H7 (cell line): ENCODE measurements at places on chromosomes 13 and 19. TPM values are rescaled to one million over a fixed set of nuclear protein-coding genes. Genes with fewer than 3 reads are reported as not detected.

CRB3 gene
- total RNA-seq: 4.9 and 5.5 TPM in 2 replicates

DNMT1 gene
- total RNA-seq: 128 and 129 TPM in 2 replicates

GRCh38 chr19:36773223-36773579 is 594 bp upstream of the ZNF850 start:
- no peak for DNase-seq

DNA sequence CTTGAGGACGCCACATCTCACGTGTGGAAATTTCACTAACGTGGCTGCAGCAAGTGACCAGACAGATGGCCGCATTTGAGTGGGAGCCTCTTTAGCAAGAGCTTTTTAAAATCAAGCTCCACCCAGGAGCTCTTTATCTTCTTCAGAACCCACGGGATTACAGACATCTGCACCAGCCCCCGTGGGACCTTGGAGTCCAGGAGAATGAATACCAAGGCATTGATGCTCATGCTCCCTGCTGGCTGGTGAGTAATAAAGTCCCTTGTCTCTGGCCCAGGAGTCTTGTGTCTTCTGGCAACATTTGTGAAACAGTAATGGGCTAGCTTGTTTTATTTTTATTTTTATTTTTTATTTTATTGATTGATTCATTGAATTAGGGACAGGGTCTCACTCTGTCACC is 64.4 kb downstream of the TRPM4 start:
- no peak for DNase-seq

DNA sequence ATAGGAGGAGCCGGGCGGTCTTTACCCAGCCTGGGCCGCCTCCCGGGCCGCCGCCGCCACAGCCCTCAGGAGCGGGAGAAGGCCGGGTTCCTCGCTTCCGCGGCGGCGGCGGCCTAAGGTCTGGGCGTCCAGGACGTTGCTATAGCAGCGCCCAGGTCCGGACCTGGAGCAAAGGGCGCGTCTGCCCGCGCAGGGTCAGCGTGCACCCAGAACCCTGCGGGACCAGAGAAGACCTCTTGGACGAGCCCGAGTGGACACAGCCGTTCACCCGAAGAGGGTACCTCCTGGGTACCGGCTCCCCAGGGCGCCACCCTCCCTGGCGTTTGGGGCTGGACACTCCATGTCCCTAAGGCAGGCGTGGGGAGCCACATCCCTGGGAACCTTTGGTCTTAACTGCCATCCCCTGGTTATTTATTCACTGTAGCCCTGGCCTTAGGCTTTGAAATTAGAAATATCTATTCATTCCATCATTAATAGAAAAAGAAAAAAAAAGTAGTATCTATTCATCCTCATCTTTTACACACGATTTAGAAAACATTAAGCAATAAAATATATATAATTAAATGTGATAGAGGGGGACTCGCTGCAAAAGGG is 2.4 kb downstream of the DZIP1 start:
- DNase-seq: no peak

- DNase-seq: no peak
Measured at GRCh38 chr13:54980651-54981050, 1952.0 kb downstream of the OLFM4 start.

- no peak for DNase-seq
Measured at GRCh38 chr19:48897181-48897580, 1.4 kb downstream of the TULP2 start.

GRCh38 chr19:45041125-45041524 is 2.3 kb downstream of the CLASRP start:
- no peak for DNase-seq

DNA sequence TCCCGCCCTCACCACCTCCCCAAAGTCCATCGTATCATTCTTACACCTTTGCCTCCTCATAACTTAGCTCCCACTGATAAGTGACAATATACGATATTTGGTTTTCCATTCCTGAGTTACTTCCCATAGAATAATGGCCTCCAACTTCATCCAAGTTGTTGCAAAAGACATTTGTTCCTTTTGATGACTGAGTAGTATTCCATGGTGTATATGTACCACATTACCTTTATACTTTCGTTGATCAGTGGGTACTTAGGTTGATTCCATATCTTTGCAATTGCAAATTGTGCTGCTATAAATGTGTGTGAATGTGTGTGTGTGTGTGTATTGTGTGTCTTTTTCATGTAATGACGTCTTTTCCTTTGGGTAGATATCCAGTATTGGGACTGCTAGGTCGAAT is 109.6 kb downstream of the ZNF536 start:
- DNase-seq: no peak

DNA sequence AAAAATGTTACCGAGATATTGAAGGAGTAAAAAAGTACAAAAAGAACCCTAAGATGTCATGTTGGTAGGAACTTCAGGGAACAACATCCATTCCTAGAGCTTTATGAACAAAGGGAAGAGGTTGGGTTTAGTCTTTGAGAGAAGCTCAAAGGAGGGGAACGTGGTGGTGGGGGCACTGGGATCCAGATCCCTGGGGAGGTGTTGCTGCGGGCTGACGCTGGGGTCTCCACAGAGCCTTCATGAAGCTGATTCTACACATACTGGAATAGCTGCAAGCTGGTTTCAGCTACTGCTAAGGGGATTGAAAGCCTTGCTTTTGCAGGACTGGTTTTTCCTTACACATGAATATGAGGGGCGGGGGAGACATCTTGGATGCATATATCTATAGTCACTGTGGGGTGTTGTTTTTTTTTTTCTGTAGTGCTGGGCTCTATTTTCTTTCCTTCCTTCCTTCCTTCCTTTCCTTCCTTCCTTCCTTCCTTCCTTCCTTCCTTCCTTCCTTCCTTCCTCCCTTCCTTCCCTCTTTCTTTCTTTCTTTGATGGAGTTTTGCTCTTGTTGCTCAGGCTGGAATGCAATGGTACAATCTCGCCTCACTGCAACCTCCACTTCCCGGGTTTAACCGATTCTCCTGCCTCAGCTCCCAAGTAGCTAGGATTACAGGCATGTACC is 6.5 kb upstream of the MZF1 start:
- DNase-seq: no peak

GRCh38 chr13:50588491-50589130 is 254.9 kb downstream of the DLEU7 start:
- DNase-seq: peak; percentile 22

- DNase-seq: peak; percentile 98
Measured at GRCh38 chr19:5048091-5048726, 79.3 kb downstream of the KDM4B start.
